ENCODE measurements at places on chromosomes 13 and 19.
A peak's percentile ranks its signal among the peaks of the same experiment; 100 is the strongest.

- DNase-seq, result peak; percentile 52
Observed at GRCh38 chr13:44212633-44213396, 160.8 kb upstream of the SERP2 start.

- no peak for DNase-seq
Observed at GRCh38 chr13:105282406-105283285, 1252.8 kb downstream of the EFNB2 start.

DNA sequence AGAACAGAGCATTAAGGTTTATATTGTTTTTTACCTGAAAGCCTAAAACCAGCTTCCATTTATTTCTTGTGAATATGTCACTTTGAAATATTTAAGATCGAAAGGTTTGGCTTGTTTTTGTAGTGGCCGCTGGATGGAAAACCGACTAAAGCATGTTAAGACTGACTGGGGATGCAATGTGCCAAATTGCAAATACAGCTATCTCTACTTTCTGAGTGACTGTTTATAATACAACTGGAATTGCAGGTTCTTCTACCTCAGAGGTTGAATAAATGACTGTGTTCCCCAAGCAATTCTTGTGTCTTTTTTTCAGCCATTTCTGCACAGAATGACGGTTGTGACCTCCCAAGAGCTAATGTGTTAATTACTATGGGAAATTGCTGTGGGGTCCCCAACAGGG, 50.0 kb upstream of the TMTC4 start:
- DNase-seq, result no peak

- no peak for DNase-seq
Observed at GRCh38 chr13:20831933-20832332, 58.2 kb upstream of the EEF1AKMT1 start.

GRCh38 chr19:34556488-34556887, 74.9 kb downstream of the WTIP start:
- no peak for DNase-seq

DNA sequence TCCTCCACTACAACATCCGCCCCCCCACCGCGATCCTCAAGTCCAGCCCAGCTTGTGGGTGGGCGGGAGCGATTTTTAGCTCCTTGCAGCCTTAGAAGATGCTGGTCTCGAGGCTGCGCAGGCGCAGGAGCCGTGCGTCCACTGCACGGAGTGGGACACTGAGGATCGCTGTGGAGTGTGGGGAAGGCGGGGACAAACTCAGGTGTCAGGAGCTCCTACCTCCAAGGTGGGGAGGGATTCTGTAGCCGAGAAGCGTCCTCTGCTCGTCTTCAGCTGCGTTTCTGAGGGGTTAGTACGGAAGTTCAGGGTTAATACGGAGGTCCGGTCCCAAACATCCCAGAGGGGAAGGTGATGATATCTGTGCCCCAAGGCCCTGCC, at the start of gene RTBDN:
RTBDN (minus strand) TSS at position 14 of the 378 bp plus-strand sequence. CDS start 4,600 bp downstream, outside the sequence.
- DNase-seq, result no peak

DNA sequence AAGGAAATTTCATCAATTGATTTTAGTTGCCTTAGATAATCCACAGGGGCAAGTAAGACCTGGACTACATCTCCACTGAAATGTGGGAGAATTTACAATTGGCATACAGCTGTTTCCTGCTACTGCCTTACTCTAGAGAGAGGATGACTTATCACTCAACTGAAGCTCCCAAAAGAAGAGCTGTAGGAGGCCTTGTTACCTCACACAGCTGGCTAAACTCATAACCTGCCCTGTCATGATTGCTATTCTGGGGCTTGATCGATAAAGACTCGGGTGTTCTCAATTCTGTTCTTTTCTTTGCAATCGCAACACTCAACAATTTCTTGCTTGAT, 1396.4 kb downstream of the EFNB2 start:
- no peak for DNase-seq
